ENCODE measurements at places on chromosomes 7 and 10.

GRCh38 chr10:78802431-78802830 lies 266.3 kb upstream of the ZMIZ1 start:
- no peak for DNase-seq

GRCh38 chr7:21304808-21305375 lies 123.0 kb upstream of the SP4 start:
- DNase-seq: no peak

DNA sequence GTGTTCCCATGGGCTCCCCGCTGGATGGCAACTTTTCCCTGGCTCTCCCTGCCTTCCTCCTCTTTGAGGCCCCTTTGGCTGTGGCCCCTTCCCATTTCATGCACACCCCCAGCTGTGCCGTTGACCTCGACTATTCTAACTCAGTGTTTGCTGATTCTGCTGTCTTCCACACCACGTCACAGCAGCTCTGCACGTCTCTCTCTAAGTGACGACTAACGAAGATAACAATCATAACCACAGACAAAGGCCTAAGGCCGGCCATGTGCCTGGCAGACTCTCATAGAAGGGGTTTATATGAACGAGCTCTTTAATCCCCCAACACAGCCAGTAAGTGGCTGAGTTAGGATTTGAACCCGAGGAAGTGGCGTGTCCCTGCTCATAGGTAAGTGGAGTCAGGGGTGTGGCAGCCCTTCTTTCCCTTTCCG lies 151.5 kb upstream of the SHH start:
- no peak for DNase-seq

DNA sequence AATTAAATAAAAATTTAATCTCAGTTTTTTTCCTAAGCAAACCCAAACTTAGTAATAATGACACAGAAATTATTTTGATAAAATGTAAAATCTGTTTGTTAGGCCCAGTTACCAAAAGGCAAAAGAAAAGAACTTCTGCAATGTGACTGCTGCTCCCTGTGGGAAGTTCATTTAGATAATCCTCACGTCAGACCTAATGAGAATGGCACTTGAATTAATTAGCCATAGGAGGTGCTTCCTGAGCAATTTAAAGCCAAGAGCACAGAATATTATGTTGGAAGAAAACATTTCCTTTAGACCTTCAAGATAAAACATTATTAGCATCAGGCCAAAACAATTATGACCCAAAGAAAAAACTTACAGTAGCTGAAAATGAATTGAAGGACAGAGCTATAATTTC lies 19.4 kb downstream of the SPAM1 start:
- DNase-seq: no peak

GRCh38 chr7:141071260-141071854 lies 2.5 kb upstream of the TMEM178B start:
- DNase-seq: no peak

DNA sequence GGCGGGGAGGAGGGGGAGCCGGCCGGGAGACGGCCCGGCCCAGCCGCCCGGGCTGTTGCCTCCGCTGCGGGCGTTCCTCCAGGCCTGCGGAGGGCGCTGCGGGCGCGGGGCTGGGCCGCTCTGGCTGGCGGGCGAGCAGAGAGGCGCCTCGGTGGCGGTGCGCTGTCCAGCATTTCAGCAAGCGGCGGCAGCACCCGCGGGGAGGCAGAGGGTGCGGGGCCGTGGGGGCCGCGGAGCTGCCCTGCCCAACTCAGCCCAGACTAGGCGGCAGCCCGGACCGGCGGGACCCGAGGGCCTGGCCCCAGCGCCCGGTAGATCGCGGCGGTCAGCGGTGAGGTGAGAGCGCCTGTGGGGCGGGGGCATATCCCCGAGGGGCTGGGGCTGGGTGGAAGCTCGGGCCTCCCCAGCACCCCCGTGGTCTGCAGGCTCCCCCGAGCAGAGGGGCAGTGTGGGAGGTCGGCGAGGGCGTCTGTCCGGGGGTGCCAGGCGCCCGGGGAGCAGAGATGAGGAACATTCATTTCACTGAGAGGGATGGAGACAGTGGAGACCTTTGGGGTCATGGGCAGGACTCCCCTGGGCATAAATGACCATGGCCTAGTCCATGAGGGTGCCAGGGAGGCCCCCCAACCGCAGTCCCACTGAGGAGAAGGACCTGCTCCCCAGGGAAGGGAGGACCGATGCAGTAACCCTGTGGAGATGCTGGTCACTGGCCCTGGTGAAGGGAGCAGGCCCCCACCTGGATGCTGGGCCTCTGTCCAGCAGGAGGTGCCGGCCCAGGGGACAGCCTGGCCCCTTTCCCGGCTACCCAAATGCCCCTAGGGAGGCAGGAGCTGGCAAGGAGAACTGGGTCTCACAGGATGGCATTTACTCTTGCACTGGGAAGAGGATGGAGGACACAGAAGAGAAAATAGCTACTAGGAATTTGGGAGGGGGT lies at the start of gene SRRM3:
TSS of gene SRRM3 (plus strand) at position 165 of the 934 bp plus-strand sequence. CDS start 33,171 bp downstream, outside the sequence.
- no peak for DNase-seq

DNA sequence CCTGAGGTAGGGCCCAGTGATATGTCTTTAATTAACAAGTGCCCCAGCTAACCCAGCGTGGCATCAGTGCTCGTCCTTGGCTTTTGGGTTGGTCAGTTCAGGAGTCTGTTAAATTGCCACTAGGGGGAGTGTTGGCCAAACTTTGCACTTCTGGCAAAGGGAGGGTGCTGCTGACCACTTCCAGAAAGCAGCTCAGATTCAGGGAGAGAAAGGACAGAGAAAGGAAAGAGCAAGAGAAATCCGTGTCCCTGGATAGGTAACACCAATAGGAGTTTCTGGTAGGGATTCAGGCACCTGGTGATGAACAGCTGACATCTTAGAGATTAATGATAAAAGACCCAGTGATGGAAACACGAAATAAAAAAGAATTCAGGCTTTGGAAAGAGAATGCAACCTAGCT lies 243.1 kb upstream of the AOAH start:
- no peak for DNase-seq

DNA sequence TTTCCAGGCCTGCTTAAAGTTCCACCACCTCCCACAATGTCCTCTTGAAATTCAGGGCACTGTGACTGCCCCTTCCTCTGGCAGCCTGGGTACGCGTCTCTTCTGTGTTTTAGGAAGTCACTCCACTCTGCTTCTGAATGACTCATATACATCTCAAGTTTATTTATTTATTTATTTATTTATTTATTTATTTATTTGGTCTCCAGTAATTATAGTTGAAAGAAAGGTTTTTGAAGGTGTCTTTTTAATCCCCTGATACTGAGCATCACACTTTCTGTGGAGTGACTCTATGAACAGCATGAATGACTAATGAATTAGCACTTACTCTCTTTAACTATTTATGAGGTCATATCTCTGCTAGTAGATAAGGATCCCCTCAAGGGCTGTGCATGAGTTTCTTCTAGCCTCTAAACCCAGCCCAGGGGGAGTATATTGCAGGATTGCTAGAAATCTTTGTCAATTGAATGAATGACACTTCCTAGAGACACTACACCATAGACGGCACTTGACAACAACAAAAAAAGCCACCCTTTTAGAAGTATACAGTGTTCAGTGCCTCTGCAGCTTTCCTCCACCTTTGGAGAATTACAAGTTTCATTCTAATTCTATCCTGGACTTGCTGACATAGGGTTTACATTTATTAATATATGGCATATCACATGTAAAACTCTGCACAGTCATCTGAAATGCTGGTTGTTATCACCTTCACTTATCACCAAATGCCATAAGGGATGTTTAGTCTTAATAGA lies 2.1 kb downstream of the MACC1 start:
- DNase-seq: no peak

DNA sequence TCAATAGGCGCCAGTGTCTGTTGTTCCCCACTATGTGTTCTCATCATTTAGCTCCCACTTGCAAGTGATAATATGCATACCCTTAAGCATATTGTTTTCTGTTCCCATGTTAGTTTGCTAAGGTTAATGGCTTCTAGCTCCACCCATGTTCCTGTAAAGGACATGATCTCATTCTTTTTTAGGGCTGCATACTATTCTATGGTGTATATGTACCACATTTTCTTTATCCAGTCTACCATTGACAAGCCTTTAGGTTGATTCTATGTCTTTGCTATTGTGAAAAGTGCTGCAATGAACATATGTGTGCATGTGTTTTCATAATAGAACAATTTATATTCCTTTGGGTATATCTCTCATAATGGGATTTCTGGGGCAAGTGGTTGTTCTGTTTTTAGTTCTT lies 77.8 kb upstream of the PLXDC2 start:
- no peak for DNase-seq

DNA sequence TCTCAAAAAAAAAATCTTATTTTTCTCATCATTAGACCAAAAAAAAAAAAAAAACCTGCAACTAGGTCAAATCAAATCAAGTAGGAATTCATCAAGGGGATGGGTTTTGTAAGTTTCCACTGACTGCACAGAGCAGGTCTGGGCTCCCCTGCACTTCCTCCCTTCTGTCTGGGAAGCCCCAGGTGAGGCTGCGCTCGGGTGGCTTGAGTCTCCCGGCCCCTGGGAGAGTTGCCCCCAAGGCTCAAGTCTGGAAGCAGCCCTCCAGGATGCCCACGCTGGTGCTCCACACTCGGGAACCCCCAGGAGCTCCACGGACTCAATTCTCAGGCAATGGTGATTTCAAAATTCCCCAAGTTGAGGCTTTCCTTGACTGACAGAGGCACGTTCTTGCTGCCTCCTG lies 41.7 kb upstream of the RBM33 start:
- no peak for DNase-seq

- DNase-seq: no peak
Measured at GRCh38 chr10:70982443-70982842, 94.1 kb upstream of the PCBD1 start.

DNA sequence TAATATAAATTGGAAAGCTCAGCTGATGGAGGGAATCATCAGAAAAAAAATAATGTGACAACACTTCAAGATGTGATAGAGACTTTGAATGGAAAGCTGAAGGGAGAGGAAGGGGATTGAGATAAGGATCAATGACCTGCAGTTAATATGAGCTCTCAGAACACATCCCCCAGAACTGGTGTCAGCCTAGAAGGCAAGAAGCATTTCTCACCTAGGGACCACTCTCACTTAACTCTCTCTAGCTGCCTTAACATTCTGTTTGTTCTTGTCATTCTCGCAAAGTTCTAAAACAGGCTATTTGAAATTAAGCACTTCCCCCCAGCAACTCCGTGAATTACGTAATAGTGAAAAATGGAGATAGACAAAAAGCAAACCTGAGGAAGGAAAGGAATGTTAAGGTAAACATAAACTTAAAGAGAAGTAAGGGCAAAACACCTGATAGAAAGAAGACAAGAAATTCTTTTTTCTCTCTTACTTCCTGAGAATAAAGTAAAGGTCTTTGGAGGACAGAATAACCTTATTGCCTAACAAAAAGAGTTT lies 1.2 kb upstream of the MPP7 start:
- DNase-seq: no peak

DNA sequence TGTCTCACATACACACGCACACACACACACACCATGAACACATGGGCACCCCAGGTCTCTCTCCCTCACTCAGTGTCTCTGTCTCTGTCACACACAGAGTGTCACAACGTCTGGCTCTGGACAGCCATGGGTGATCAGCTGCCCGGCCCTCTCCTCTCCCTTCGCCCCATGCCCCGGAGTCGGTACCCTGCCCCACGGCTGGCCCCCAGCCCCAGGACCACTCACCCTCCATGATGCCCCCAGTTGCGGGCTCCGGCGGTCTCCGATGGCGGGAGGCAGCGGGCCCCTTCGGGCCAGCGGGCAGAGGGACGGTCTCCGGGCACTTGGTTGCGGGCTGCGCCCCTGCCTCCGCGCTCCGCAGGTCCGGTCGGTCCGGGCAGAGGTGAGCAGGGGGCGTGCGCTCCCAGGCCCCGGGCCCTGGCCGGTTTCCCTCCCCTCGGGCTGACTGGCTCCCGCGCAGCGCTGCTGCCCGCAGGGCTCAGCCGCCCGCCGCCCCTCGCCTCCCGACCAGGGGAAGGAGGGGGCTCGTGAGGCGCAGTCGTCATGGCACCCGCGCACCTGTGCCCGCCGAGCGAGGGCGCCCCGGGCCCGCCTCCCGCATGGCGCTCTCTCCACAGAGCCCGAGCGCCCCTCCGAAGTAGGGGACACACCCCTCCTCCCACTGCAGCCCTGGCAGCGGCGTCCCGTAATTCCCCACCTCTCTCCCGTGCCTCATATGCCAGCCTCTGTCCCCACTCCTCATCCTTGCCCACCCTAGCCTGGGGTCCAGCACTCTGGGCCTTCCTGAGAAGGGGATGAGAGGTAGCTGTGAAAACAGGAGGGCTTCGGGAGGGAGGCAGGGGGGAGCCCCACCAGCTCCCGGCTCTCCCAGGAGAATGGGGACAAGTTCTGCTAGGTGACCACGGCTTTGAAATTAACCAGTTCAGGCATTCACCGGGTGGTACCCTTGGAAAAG lies at the start of gene NPFFR1:
TSS of gene NPFFR1 (minus strand) at position 560 of the 955 bp plus-strand sequence. CDS start at position 232, 328 bp downstream.
- no peak for DNase-seq

GRCh38 chr10:101495324-101495925 lies 92.6 kb downstream of the POLL start:
- no peak for DNase-seq

- DNase-seq: no peak
Measured at GRCh38 chr7:142188846-142189245, 69.0 kb downstream of the PRSS58 start.

GRCh38 chr7:46229409-46229808 lies 308.3 kb upstream of the IGFBP3 start:
- peak; percentile 65 for DNase-seq

DNA sequence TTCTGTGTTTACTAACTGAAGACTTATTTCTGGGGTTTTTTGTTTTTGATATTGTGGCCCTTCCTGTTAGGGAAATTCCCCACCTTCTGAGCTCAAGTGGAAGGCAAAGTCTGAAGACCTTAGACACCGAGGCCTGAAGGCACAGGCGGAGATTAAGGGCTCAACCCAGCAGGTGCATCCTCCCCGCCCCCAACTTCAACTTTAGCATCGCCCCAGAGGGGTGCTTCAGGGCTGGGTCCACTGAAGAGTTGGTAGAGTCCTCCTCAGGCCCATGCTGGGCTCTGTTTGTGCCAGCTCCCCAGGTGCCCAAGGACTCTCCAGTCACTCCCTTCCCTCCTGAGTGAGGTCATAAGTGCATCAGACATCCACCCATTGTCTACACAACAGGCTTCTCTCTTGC lies 9.4 kb upstream of the PPIA start:
- no peak for DNase-seq

GRCh38 chr10:5470062-5470751 lies 29.2 kb downstream of the CALML5 start:
- DNase-seq: no peak

DNA sequence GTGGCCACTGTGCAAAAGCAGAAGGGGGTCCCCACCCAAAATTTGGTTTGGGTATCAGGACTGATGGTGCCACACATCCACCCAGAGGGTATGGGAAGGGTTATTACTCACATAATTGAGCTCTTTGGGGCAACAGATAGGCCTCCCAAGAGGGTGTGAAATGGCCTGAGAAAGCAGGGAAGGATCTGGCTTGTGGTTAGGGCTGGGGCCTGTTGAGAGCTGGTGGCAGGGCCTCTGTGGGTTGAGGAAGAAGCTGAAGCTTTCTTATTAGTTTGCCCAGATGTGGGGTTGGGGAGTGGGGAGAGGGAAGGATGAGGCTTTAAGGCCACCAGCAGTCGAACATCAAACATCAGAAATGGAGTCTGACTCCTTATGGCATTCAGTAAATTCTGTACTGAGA lies 18.3 kb upstream of the MKI67 start:
- no peak for DNase-seq

Measured in brain pericyte (primary cell).